ENCODE measurements at places on chromosomes 7 and 10. TPM values are rescaled to one million over a fixed set of nuclear protein-coding genes. Genes with fewer than 3 reads are reported as not detected.

The CD36 gene
- polyA plus RNA-seq: 40.1 TPM

The CABCOCO1 gene
- polyA plus RNA-seq: 0.20 TPM

The HOXA7 gene
- not detected for polyA plus RNA-seq

The TMEM236 gene
- 0.08 TPM for polyA plus RNA-seq

The NT5C3A gene
- polyA plus RNA-seq: 9.8 TPM

The FBXL13 gene
- not detected for polyA plus RNA-seq

The OR2A5 gene
- polyA plus RNA-seq: not detected

The PDIA4 gene
- 265 TPM for polyA plus RNA-seq

The TMEM120A gene
- 73.9 TPM for polyA plus RNA-seq

The TAS2R39 gene
- not detected for polyA plus RNA-seq

The STX1A gene
- 1.4 TPM for polyA plus RNA-seq

The STEAP2 gene
- 1.2 TPM for polyA plus RNA-seq

The GPR15LG gene
- not detected for polyA plus RNA-seq

The STK31 gene
- polyA plus RNA-seq: 0.31 TPM

The WDR86 gene
- polyA plus RNA-seq: 0.35 TPM

The INTS1 gene
- polyA plus RNA-seq: 37.9 TPM

The ADGRA1 gene
- polyA plus RNA-seq: 0.12 TPM

The AEBP1 gene
- polyA plus RNA-seq: 11.5 TPM

The CRHR2 gene
- polyA plus RNA-seq: not detected

The ADAM8 gene
- polyA plus RNA-seq: 1.3 TPM

The CTTNBP2 gene
- polyA plus RNA-seq: 1.5 TPM

The GPR37 gene
- 5.9 TPM for polyA plus RNA-seq

The CHST3 gene
- 0.29 TPM for polyA plus RNA-seq

The PRR15 gene
- polyA plus RNA-seq: 0.02 TPM

The SLC18A3 gene
- polyA plus RNA-seq: not detected

The TSPAN33 gene
- polyA plus RNA-seq: 22.8 TPM

The C10orf67 gene
- polyA plus RNA-seq: not detected

The PGAM2 gene
- 0.13 TPM for polyA plus RNA-seq

The EPHB6 gene
- 4.3 TPM for polyA plus RNA-seq

The ELN gene
- 10.6 TPM for polyA plus RNA-seq

The LIPA gene
- polyA plus RNA-seq: 86.4 TPM

The GRID1 gene
- not detected for polyA plus RNA-seq

The ELOVL3 gene
- not detected for polyA plus RNA-seq

The ECHDC3 gene
- 144 TPM for polyA plus RNA-seq

The PRKG1 gene
- 0.46 TPM for polyA plus RNA-seq

The SLC35B4 gene
- polyA plus RNA-seq: 17.7 TPM

The LIPJ gene
- polyA plus RNA-seq: 0.01 TPM

The SEMA3E gene
- polyA plus RNA-seq: 0.20 TPM

The GPC2 gene
- not detected for polyA plus RNA-seq

The UCN3 gene
- not detected for polyA plus RNA-seq

The GNAT3 gene
- not detected for polyA plus RNA-seq

The COBL gene
- polyA plus RNA-seq: 12.8 TPM

The MGAM2 gene
- polyA plus RNA-seq: 0.13 TPM

The TDRD1 gene
- polyA plus RNA-seq: 0.04 TPM

The CARD11 gene
- 0.44 TPM for polyA plus RNA-seq
